Activated T-helper 1 cell treated with anti-CD3 and anti-CD28 coated beads, Interleukin-2, amount 50 U/mL, for 16 hours (primary cell): ENCODE measurements at places on chromosomes 4 and X.

DNA sequence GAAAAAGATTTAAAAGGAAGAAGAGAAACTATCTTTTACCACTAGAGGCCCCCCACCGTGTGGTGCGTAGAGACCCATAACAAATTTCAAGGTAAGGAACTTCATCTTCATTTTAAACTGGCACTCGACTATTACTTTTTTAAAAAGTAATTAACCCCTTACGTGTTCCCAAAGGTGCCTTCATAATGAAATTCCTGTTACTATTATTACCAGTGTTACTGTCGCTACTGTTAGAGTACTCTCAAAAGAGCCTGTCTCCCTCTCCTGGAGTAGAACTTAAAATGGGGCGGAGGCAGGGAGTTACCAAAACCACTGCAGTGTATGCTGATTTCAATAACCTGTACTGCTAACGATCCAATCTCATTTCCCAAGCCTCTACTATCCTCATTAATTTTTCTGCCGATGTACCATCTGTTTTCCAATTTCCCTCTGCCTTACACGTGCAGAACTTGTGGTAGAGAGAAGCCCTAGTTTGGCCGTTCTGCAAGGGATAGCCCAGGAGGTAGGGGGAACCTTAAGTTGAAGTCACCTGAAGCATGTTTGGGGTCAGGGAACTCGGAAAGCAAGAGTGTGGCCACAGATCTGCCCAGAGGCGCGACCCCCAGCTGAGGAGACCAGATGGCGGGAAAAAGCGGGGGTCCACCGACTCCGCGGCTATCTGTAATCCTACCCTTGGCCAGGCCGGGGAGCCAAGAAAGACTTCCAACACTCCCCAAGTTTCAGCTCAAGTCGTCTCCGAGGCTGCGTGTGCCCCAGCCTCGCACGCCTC lies 720 bp upstream of the STK26 start:
- DNase-seq, result no peak

GRCh38 chr4:105191621-105192210 lies 45.0 kb downstream of the TET2 start:
- DNase-seq, result no peak

- no peak for DNase-seq
These were observed 171.0 kb upstream of the PPP1R2C start for GRCh38 chrX:42948723-42949657.

- no peak for DNase-seq
These were observed 130.2 kb downstream of the COL25A1 start for GRCh38 chr4:109172301-109172700.

DNA sequence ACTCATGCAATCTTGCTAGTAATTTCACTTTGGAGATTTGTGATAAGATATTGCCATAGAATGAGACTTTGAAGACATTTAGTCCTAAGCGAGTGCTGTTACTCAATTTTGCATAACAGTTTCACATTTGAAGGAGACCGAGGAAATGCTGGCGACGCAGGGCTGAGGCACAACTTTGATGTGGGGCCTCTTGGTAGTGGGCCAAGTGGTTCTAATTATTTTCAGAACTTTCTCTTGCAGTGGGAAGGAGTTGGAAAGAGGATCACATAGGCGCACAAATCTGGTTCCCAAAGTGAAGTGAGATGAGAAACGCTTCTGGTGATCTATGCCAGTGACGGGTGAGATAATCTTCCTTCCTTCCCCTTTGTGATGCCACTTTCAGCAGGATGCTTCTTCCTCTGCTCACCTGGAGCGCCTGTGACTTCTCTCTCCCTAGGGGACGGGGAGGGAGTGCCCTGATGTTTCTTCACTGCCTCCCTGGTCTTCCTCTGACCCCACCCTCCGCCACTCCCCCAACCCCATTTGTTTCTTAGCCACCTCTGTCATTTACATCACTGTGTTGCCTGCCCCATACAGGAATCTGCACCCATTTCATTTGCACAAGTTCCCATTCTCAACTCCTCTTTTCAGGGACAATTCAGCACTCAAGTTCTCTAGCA lies 138.9 kb upstream of the MID1 start:
- no peak for DNase-seq

DNA sequence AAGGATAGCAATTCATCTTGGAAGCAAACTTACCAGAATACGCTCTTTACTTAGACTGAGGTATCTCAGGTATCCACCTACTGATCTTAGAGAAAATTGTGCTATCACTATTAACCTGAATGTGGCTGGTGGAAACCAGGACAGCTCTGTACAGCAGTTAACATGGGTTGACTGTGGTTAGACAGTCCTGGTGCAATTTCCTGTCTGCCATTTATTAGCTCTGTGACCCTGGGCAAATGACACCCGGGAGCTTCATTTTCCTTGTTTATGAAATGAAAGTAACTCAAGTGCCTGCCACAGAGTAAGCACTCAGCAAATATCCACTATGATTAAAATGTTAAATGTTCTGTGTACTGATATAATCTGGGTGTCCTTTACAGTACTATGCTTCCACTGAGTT lies 60.0 kb downstream of the SMC1A start:
- no peak for DNase-seq

DNA sequence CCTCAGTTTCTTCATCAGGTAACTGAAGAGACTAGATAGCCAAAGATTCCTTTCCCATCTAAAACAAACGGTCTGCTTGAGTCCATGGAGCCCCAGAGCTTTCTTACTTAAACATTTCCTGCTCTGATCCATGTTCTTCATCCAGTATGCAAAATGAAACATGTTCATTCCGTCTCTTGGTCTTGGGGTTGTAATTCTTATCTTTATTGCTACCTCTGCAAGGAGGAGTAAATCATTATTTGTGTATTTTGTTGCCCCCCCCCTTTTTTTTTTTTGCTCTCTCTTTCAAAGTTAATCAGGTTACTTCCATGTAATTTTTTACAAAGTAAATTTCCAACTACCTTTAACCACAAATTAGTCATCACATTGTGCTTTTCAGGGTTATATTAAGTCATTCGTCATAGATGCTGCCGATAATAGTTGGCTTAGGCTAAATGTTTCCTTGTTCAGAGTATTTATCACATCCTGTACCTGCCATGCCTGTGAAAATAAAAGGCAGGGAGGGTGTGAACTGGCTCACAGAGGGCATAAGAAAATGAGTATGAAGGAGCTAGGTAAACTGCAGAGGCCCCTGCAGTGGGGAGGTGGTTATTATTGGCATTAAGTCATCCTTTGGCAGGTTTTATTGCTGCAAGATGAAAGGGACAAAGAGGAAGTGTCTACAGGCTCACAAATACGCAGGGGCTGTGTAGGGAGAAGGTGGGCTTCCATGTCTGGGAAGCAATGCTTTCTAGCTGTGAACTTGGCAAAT lies 76.7 kb upstream of the HS3ST1 start:
- no peak for DNase-seq
